Purkinje cell (primary cell): ENCODE measurements at places on chromosomes 4 and X. TPM values are rescaled to one million over a fixed set of nuclear protein-coding genes. Genes with fewer than 3 reads are reported as not detected.

The SPANXA2 gene
- polyA plus RNA-seq, result not detected in 2 replicates

The NXF2 gene
- not detected in 2 replicates for polyA plus RNA-seq

The ERAS gene
- polyA plus RNA-seq, result not detected in 2 replicates

The CNKSR2 gene
- polyA plus RNA-seq, result 119 and 145 TPM in 2 replicates

The SPON2 gene
- not detected in 2 replicates for polyA plus RNA-seq

The NPY2R gene
- polyA plus RNA-seq, result 0.63 TPM in 1 of 2 replicates, not detected in the other

The PPP2R3B gene
- 0.13 TPM in 1 of 2 replicates, not detected in the other for polyA plus RNA-seq

The ZNF732 gene
- not detected in 2 replicates for polyA plus RNA-seq

The DMP1 gene
- polyA plus RNA-seq, result not detected in 2 replicates

The ARR3 gene
- polyA plus RNA-seq, result 0.39 TPM in 1 of 2 replicates, not detected in the other

The P2RY8 gene
- polyA plus RNA-seq, result not detected in 2 replicates

The MAGEA8 gene
- not detected in 2 replicates for polyA plus RNA-seq

The REELD1 gene
- 0.38 TPM in 1 of 2 replicates, not detected in the other for polyA plus RNA-seq

The GPRASP2 gene
- 42.7 and 53.1 TPM in 2 replicates for polyA plus RNA-seq

The SOX3 gene
- not detected in 2 replicates for polyA plus RNA-seq

The CT47C1 gene
- not detected in 2 replicates for polyA plus RNA-seq

The ADGRG4 gene
- not detected in 2 replicates for polyA plus RNA-seq
